NCI-H2081 (cell line): ENCODE measurements at places on chromosomes 4 and X.

DNA sequence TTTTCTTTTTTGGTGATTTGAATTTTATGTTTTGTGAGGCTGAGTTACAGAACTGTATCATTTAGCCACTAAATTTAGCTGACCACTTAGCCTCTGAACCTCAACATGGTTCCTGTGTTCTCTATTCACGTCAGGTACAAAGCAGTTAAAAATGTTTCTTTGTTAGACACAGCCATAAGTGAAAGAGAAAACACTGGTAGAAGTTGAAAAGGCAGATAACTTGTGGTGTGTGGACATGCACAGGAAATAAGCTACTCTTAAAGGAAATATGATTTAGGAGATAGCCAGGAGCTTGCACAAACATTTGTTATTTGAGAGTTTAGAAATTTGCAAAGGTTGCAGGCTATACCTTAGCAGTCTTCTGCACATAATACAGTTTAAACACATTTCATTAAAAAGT, 171.0 kb upstream of the RPS6KA3 start:
- no peak for DNase-seq

- DNase-seq: no peak
Observed at GRCh38 chr4:39754309-39754708, 56.4 kb downstream of the UBE2K start.

DNA sequence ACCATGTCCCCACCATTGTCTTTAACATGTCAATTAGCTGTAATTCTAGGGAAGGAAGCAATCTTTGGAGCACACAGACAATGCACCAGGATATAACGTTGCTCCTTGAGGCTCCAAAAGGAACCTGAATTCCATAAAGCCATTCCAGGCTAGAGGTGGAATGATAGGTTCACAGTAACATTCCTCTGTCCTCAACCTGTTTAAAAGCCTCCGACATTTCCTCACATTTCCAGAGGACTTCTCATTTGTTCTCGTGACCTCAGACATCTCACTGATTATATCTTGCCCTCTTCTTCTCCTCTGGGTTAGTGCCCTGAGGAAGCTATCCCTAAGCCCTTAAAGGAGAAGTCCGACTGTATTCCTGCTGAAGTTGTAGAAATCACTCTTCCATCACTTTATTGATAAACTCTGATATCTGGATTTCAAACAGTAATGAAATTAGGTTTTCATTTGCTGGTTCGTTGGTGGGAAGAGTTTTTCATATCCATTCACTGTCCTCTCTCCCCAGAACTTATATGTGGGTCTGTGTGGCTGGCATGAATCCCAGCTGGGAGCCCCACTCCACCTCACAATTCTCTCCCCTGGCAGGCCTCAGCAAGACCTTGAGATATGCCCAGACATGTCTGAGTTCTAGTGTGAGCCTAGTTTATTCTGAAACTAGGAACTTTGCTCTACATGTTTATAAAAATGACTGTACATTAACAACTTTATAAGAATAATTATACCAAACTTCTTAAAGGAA, 44.2 kb upstream of the PRSS12 start:
- no peak for DNase-seq

GRCh38 chr4:109993116-109993515, 80.4 kb downstream of the EGF start:
- no peak for DNase-seq

DNA sequence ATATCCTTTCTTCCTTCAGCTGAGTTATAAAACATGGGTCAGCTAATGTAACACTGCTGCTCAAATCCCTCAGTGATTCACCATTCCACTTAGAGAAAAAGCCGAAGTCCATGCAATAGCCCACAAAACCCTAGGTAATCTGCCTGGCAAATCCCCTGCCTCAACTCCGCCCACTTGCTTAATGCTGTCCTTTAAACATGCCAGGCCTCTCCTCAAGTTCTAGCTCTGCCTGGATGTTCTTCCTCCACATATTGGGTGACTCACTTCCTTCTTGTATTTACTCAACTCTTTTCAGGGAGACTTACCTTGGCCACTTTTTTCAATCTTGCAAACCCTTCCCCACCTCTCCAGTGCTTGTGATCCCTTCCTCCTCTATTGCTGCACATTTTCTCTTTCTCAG, 89.8 kb downstream of the EMCN start:
- no peak for DNase-seq
